GM18507 (cell line): ENCODE measurements at places on chromosomes 6 and 20.

DNA sequence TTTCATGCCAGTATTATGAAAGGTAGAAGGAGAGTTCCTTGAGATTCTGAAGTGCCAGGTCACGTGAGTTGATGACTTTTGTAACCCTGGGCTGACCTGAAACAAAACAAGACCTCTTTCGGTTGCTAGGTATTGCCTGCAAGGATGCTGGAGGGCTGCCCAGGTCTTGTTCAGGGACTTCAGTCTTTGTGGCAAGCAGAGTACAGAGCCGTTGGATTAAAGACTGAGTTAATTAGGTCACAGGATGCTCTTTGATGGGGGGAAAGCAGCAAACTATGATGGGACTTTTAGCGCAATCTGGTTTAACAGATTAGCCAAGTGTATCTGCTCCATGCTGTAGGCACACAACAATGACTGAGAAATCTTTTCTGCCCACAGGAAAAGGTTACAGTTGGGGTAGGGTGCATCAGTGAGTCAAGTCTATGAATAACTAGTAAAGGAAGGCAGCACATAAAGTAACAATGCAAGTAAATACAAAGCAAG lies 12.8 kb upstream of the ELOVL5 start:
- no peak for DNase-seq

DNA sequence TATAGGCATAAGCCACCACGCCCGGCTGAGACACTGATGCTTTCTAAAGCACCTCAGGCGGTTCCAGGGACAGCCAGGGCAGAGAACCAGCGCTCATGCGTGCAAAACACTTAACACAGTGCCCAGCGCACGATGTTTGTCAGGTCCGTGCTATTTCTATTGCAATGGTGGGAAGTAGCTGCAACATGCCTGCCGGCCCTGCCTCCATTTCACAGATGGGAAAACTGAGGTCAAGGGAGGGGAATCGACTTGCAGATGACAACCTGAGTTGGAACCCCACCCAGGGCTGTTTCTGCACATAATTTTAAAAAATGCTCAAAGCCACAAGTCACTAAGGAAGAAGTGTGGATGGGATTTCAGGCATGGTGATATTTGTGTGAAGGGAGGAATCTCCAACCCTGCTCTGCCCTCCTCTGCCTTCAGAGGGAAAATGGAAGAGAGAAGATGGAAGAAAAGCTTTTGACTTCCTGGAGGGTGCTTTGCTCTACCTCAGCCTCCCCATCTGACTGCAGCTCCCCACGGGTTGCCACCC lies 39.9 kb downstream of the KIAA1755 start:
- no peak for DNase-seq

- no peak for DNase-seq
Observed at GRCh38 chr6:157714153-157714490, 108.9 kb upstream of the SNX9 start.

DNA sequence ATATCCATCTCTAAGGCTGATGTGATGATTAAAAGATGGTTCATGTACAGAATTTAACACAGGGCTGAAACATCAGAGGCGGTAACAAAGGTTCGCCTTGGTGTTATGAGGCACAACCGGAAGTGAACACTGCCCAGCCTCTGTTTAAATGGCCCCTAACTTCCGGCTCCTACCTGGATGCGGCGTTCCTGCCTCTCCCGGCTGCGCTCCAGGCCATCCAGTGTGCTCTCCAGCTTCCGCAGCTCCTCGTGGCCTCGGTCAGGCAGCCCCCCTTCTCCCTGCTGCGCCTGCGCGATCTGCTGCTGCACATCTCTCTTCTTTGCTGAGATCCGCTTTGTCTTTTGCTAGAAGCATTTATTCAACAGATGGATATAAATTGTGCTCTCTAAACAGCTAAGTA lies 195.3 kb downstream of the SYNE1 start:
- DNase-seq, result no peak

DNA sequence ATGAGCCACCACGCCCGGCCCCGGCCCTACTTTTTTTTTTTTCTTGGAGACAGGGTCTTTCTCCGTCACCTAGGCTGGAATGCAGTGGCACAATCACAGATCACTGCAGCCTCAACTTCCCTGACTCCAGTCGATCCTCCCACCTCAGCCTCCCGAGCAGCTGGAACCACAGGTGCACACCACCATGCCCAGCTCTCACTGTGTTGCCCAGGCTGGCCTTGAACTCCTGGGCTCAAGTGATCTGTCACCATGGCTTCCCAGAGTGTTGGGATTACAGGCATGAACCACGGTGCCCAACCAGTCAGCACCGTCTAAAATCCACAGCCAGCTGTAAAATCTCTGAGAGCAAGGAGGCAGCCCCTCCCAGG lies 17.4 kb downstream of the SLC17A9 start:
- DNase-seq, result no peak

DNA sequence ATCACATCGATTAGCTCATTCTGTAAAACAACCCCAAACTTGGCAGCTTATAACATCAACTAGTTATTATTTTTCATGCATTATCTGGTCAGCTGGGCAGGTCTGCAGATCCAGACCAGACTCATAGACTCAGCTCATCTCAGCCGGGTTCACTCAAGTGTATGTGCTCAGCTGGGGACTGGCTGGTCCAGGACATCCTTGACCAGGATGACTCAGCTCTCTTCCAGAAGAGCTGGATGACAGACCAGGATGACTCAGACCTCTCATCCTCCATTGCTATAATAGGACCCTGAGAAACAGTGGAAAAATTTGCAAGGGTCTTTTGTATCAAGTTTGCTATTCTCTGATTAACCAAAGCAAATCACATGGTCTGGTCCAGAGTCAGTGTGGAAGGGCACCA lies 312.5 kb upstream of the PLCB4 start:
- no peak for DNase-seq

GRCh38 chr6:68639826-68640490 lies 4.9 kb downstream of the ADGRB3 start:
- no peak for DNase-seq

GRCh38 chr20:8221887-8222419 lies 89.9 kb downstream of the PLCB1 start:
- DNase-seq, result no peak

GRCh38 chr6:36825994-36826393 lies 13.2 kb downstream of the CPNE5 start:
- no peak for DNase-seq

DNA sequence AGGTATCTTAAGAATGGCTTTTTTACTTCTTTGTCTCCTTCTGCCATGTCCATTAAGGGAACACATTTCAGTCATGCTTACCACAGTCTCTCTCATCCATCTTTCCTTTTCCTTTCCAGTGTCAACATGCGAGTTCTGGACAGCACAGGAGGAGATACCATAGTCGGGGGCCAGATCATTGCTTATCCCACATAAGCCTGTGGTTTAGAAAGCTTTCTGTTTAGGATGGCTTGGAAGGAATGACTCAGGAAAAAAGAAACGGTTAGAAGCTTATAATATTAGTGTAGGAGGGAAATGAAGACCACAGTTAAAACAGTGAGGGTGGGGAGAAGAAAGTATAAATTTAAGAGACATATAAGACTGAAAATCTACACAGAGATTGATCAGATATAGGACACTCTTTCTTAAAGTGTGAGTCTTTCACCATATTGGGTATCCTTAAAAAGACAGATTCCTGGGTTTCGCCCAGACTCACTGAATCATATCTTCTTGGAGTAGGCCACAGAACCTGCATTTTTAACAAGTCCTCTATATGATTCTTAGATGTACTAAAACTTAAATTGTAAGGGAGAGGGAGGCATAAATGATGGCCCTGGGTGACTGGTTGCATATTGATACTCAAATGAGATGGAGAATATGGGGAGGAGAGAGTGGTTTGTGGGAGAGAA lies 36.1 kb downstream of the DSE start:
- no peak for DNase-seq

DNA sequence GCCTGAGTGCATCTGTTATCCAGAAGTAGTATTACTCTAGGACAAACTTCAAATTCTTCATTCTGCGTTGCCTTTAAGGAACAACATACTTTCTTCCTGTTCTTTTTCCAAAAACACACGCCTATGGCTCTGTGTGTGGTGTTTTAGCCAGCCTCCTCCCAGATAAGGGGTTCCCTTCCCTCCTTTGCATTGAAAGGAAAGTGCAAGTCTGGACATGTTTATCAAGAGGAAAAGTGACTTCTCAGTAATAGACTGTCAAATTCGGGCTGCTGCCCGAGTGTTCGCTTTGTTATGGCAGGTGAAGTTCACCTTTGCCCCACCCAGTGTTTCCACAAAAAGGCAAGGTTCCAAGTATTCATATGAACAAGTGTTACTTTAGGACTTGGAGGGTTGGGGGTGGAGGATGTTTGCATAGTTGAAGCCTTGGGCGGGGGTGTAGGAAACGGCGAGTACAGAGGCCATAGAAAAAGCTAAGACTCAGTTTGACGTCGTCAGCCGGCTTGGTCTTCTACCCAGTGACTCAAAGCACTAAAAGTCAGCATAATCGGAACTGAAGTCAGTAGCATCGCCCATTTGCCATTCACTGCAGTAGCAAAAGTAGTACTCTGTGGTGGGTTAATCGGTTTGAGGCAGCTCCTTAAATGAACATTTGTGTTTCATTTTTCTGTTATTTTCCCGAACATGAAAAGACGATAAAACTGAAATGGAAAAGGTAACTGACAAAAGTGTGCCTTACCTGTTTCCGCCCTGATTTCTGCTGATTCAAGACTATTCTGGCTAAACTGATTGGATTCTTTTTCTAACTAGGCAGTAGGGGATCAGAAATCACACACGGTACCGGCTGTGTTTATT lies 12.5 kb downstream of the PRDM1 start:
- DNase-seq, result no peak

- DNase-seq, result no peak
Observed at GRCh38 chr6:150775415-150776203, 89.9 kb upstream of the MTHFD1L start.

GRCh38 chr6:72933233-72933632 lies 292.1 kb downstream of the KHDC1L start:
- DNase-seq, result no peak

DNA sequence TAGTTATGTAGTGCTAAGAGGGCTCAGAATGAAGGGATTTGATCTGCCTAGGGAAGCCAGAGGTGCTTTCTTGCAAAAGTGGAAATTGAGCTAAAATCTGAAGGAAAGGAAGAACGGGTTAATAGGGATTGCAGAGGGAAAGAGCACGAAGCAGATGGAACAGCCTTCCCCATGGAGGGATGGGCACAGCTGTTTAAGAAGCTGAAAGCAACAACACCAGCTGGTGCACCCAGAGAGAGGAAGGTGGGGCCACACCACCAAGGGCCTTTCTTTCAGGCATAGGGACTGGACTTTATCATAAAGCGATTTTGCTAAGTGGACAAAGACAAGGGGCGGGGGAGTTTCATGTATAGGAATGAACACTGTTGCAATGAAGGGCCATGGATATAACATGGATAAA lies 65.8 kb upstream of the SNRPB2 start:
- no peak for DNase-seq

DNA sequence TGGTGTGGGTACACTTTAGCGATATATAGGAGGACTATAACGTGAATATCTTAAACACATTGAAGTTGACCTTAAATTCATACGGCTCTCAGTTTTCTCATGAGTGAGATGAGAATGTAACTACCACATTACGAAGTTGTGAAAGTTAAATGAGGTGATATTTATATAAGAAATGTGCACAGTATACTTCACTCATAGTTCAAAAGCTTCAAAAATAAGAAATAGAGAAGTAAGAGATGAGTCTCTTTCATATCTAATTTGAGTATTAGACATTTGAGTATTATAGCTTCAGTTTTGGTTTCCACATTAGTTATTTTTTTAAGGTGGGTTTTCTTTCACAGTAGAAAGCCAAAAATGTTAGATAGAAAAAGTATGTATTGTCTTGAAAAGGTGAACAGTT lies 183.3 kb downstream of the NKAIN2 start:
- DNase-seq, result no peak

DNA sequence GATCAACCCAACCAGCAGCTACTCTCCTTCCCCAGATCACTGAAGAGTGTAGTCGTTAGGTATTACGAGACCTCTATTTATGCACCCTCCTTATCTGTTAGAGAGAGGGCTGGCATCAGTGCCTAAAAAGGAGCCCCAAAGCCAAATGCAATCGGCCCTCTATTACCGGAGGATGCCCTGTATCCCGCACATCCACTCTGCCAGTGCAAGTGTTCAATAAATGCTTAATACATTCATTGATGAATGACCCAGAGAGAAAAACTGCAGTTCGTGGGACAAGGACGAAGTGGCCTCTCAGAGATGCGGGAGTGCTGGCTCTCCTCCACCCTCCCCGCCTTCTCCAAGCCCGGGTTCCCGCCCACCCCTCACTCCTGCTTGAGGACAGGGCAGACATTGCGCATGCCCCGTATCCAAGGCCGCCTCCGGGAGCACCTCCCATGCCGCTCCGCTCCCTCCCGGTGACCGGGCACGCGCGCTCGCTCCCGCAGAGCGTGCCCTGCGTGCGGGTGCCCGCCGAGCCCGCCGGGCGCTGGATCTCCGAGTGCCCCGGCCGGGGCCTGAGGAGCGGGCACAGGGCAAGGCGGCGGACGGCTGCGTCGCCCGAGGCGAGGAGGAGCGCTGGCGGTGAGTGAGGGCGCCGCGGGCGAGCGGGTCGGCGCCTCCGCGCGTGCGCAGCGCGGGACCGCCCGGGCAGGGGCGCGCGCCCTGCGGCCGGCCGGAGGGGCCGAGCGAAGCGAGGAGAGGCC lies 27.2 kb upstream of the BTBD3 start:
- no peak for DNase-seq

DNA sequence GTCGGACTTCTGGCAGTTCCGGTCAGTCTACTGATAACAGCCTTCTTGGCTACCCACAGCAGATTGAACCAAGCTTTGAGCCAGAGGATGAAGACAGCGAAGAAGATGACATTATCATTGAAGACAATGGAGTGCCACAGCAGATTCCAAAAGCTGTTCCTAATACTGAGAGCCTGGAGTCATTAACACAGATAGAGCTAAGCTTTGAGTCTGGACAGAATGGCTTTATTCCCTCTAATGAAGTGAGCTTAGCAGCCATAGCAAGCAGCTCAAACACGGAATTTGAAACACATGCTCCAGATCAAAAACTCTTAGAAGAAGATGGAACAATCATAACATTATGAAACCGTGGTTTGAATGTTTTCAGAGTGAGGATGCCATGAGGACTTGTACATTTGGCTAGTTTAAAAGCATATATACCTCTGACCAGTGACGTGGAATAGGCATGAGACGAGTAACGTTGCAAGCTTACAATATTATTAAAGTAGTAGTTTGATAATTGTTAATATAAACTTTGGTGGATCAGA lies 18.8 kb downstream of the PARD6B start:
- DNase-seq, result no peak

GRCh38 chr6:36269834-36270705 lies at the start of gene PNPLA1:
Gene PNPLA1 (plus strand): TSS chr6:36270060. CDS start chr6:36270460, 400 bp downstream.
- DNase-seq, result no peak

DNA sequence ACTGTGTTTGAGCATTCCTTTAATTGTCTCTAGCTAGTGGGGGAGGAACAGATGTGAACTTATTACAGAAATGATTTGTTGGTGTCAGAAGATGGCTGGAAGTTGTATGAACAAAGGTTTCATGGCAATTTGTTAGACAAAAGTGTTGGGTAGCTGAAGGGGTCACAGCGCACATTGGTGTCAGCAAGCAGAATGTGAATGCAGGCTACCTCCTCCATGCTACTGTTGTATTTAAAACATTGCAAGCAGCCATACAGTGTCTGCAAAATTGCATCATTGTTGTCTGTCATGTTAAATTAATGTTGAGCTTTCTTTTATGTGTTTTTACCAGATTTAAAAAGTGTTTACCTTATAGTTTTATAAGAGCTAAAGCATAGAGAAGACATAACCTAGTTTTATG lies 6.2 kb downstream of the LRRC1 start:
- no peak for DNase-seq
